ENCODE measurements at places on chromosomes 11 and 22.

DNA sequence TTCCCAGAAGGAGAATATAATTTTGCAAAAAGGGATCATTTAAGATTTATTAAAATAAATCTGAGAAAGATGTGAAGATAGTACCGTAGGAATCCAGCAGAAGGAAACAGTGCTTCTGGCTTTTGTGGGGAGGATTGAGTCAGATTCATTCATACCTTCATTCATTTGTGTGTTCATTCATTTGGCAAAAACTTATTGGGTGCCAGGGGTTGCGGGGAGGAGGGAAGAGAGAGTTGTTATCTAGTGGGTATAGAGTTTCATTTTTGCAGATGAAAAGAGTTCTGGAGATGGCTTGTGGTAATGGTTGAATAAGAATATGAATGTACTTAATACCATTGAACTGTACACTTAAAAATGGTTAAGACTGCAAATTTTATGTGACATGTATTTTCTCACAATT, 31.1 kb downstream of the BMAL1 start:
- no peak for DNase-seq

- DNase-seq, result no peak
Observed at GRCh38 chr11:35107861-35108260, 31.1 kb upstream of the CD44 start.

GRCh38 chr11:61754534-61755482, 2.4 kb downstream of the MYRF start:
- no peak for DNase-seq

DNA sequence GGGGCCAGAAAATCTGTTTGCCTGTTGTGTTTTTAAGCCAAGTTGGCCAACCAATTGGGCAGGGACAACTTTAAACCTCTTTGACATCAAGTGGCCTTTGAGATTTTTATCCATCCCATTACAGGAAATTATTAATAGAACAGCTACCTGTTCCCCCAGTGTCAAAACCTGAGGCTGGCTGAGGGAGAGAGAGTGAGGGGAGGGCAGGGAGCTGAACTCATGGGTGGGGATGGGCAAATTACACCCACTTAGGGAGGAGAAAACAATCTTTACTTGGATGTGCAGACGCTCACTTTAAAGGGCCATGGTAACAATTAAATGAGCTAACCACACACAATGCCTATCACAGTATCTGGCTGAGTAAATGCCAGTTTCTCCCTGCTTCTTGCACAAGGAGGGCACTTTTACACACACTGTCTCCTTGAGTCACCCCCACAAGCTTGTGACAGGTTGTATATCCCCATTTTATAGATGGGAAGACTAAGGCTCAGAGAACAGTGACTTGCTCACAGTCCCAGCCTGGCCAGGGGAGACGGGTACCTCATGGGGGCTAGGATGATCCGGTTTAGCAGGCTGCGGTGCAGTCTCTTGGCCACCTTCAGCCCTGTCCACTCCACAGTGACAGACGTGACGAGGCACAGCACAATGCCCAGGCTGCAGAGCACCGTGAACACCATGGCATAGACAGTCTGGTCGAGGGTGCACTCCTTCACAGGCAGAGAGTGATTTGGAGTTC, 17.8 kb upstream of the KCNJ11 start:
- no peak for DNase-seq

DNA sequence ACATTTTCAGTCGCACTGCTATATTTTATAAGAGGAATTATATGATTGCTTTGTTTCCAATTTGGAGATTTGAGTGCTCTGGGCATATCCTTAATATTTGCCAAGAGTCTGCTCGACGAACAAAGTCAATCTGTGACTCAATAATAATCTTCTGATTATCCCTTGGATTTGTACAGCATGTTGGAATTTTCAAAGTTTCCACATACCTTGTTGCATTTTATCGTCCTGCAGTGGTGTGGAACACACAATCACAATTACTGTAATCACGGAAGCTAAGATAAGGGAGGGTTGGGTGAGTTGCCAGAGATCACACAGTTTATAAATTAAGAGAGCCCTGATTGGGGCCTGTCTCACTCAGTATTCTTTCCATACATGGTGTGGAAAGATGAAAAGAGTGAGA, 189.3 kb downstream of the GUCY1A2 start:
- DNase-seq, result no peak

DNA sequence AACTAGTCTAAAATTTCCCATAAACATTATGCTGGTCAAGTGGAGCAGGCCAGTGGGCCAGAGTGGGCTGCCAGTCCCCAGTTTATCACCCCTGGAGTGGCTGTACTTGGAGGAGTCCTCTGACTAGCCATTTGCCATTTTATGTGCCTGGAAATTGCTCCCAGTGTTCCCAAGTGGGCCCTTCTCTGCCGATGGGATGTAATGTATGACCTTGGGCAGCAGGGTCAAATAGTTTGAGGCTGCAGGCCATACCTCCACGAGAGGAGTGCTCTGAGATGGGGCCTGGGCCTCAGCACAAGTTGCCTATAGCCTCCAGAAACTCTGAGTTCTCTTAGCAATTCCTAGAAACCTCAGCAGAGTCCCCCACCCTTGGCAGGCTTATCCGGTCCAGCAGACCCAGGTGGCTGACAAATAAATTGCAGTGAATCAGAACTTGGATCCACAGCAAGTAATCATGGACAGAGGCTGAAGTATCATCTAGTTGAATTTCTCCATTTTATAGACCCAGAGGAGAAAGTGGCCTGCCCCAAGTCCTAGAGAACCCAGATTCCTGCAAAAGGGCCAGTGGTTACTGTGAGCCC, 17.8 kb upstream of the PATZ1 start:
- DNase-seq, result no peak

- no peak for DNase-seq
Observed at GRCh38 chr11:66787934-66788758, 55.1 kb upstream of the RCE1 start.

GRCh38 chr11:9139628-9140357, 48.4 kb upstream of the SCUBE2 start:
- DNase-seq, result no peak

- no peak for DNase-seq
Observed at GRCh38 chr22:38419121-38419857, 35.7 kb downstream of the KCNJ4 start.

DNA sequence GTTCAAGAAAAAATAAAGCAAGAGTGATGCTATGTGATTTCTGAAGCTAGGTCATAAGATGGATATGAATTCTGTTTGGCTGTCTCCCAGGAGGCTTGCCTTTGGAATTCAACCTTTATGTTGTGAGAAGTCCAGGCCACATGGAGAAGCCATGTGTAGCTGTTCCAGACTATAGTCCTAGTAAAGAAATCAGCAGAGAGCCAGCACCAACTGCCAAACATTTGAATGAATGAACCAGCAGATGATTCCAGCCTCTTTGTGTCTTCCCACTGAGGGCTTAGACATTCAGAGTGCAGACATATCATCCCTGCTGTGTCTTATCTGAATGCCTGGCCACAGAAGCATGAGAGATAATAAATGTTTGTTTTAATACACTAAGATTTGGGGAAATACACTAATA, 1150.6 kb downstream of the DLG2 start:
- DNase-seq, result no peak

DNA sequence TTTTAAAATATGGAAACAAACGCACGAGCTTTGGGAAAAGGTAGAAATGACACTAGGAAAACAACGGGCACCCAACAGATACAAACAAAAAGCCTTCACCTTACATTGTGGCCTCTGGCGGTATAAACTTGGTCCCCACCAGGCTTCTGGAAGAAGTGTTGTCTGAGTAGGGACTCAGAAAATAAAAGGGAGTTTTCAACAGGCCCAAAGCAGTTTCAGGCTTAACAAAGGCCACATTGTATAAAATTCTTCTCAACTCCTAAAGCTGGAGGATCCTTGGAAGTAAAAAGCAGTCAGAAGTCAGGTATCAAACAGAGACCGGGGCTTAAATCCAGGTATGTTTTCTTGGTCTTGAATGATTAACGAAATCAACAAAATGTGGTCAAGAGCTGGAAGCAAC, 61.0 kb downstream of the LARGE1 start:
- DNase-seq, result no peak
